ENCODE measurements at places on chromosomes 3 and 15.

- peak; percentile 31 for DNase-seq
Observed at GRCh38 chr15:80367094-80367493, 37.1 kb upstream of the ARNT2 start.

- no peak for DNase-seq
Observed at GRCh38 chr3:11434563-11435096, 162.4 kb downstream of the ATG7 start.

DNA sequence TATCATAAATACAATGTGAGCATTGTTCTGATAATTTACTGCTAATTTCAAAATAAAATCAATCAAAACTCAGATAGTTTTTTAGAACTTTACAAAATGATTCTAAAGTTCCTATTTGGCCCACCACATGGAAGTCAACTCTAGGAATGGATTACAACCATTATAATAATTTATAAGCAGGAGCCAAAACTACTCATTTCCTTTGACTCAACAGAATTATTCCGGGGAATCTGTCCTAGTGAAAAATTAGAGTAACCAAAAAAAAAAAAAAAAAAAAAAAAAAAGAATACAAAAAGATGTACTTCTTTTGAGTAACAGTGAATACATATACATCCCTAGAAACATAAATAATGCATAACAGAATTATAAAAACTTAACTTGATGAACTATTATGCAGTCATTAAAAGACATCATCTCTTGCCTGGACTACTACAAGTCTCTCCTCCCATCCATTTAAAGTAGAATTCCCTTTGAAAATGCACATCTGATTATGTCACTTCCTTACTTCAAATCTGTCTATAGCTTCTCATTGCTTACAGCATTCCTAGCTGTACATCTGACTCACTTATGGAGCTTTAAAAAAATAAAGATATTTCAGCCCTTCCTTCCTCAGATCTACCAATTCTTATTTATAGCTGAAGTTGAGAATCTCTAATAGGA lies 43.4 kb downstream of the HDGFL3 start:
- no peak for DNase-seq

DNA sequence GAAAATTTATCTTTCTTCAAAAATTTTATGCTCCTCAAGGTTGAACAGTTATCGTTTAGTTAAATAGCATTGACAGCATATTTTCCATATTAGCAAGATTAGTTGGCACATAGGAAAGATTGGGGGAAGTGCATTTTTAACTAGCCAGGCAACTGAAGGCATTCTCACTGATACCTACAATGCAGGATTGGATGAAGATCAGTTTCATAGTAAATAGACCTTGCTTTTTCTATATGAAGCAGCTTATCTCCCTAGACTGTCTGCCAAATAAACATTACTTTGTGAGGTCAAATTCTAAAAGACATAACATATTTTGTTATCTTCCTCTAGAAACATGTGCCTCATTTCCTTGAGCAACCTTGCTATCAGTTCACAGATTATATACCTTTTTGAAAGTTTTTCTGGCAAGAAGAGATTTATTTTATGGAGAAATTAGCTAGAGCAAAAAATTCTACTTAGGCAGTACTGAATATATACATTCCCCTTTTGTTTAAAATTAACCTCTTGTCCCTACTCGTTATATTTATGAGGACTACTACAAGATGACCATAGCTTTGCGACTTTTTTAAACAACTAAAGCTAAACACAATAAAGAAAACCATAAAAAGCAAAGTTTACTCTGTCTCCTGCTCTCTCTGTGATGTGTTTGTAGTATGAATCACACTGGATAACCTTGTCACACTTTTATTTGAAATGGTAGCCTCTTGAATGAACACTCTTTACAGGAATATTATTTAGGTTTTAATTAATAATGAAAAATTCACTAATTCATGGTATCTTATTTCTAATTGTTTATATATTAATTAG lies 654.9 kb upstream of the TBL1XR1 start:
- no peak for DNase-seq

DNA sequence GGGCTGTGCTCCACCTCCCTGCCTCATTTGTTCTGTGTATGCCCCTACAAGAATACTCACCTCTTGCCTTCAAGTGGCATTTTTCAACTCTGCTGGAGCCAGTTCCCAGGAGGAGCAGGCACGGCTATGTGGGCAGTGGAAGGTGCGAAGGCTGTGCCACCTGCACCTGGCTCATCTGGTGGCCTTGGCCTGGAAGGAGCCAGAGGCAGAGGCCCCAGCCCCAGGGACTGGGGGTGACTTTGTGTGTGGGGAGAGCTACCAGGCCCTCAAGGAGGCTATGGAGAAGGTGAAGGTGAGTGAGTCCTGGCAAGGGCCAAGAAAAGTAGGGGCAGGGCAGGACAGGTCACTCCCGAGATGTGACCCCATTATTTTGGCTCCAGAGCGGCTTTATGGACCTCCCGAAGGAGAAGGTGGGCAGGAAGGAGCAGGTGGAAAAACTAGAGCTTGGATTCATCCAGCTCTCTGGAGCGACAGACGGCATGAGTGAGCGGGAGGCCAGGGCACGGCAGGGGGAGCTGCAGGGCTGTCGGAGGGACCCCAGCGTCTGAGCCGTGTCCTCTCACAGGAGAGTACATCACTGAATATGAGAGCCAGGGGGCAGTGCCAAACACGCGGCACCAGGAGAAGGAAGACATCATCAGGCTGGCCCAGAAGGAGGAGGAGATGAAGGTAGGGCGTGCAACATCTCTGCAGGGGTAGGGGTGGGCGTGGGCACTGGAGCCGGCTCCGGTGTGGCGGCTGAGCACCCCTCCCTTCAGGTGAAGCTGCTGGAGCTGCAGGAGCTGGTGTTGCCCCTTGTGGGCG lies 57.3 kb upstream of the UBE2Q2 start:
- DNase-seq, result no peak

DNA sequence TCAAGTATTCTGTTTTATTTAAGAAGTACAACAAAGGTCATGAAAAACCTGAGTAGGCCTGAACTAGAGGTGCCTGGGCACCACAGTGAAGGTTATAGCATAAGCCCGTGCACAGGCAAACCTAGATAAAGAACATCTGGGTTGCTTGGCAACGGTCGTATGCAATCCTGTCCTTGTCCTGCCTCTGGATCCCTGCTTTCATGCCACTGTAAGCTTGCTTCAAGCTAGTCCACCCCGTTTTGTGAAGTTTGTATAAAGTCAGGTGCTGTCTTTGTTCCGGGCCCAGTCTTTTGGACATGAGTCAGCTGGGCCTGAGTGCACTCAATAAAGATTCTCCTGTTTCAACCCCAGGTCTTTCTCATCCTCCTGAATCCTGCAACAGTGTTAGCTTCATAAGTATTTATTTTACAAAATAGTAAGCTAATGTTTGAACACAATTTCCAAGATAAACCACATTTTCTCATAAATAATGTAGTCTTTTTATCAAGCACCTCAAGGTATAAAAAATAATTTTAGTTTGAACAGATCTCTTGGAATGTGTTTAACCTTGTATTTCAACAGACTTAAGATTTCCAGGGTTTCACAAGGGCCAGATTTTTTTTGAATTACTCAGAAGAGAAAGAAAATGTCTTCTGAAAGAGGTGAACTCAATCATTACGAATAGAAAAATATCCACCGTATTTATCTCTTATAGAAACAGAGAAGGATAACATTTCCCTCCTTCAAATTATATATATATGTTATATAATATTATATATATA lies 14.3 kb upstream of the SLC9C1 start:
- no peak for DNase-seq

DNA sequence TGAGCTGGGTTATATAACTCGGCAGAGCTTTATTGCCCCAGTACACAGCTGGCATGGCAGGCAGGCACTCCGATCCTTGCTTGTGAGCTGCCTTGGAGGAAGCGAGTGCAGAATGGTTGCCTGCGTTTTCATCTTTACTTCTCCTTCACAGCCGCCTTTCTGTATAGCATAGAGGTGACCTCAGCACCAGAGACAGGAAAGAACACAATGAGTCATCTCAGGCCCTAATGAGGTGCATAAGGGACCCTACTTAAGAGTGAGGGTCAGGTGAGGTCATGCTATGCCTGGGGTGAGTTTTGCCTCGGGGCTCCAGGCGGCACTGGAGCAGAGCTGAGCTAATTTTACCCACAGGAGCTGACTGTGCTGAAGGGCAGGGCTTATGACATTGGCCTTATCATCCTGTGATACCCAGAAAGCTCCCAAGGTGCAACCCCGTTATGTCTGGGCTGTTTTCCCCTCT lies 43.5 kb downstream of the LPP start:
- DNase-seq, result no peak

GRCh38 chr3:29557186-29557585 lies 276.3 kb downstream of the RBMS3 start:
- DNase-seq, result no peak

- no peak for DNase-seq
Observed at GRCh38 chr3:12347301-12347700, 58.4 kb downstream of the PPARG start.

- DNase-seq, result no peak
Observed at GRCh38 chr15:40787344-40787841, 17.6 kb downstream of the C15orf62 start.

DNA sequence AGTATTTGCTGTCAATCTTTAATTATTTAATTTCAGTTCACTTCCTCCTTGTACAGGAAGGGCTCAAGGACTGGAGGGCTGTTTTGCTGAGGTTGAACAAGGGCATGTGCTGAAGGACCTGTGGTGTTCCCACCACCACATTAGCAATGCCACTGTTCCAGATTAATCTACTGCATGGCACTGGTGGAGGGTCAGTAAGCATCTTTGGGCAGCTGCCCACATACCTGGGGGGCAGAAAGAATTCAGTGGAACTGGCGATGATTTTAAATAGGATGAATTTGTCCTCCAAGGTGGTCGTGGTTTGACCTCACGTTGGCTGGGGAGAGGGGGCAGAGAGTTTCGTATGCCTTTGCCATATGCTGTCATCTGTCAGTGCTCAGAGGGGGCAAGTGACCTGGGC lies 244.8 kb downstream of the TLE3 start:
- DNase-seq, result no peak

- DNase-seq, result no peak
Observed at GRCh38 chr3:195587406-195587805, 3.7 kb upstream of the APOD start.

GRCh38 chr15:35580606-35581005 lies 34.6 kb upstream of the DPH6 start:
- DNase-seq, result no peak

- DNase-seq, result no peak
Observed at GRCh38 chr3:35422836-35423601, 216.3 kb upstream of the ARPP21 start.

DNA sequence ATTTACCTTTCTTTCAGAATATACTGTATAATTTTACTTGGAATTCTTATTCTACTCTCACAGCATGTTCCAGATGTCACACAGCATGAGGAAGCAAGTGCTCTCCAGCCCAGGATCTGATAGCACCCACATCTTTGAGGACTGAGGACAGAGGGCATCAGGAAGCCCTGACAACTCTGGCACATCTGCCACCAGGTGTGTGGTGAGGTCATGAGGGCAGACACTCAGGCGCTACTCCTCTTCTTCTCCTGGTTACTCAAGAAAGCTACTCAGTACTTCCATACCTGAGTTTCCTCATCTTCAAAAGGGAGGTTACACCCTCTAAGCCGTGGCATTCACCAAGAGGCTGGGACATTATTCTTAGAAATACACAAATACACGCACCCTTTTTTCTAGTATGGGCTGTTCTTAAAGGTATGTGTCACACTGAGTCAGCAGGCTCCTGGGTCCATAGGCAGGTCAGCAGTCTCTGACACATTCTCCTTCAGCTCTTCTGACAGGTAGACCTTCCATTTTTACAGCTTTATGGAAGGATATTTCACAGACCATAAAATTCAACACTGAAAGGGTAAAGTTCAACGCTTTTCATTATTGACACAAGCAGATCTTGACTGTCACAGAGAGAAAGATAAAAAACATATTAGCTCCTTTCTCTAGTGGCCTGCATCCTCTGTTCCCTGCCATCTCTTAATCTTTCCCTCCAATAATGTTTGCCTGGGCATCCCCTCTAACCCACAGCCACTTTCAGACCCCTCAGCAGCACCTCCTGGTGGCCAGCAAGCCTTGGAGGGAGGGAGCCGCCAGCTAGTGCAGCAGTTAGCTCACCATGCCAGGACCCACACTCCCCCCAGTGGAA lies 103.2 kb upstream of the TJP1 start:
- DNase-seq, result peak; percentile 60

DNA sequence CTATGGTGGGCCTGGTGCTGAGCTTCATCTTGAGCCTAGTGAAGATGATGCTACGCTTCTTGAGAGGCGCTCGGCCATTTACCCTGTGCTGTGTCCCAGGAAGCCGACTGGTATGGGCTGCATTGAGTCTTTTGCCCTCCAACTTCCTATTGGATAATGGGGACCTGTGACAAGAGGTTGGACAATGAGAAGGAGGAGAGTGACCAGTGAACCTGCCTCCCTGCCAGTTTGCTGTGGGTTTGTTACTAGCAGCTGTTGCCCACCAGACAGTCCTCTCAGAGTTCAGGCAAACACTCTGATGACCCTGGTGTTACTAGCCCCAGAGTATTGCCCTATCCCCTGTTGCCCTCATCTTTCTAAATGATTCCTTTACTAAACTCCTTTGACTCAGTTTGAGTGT lies 99.6 kb upstream of the PFN2 start:
- DNase-seq, result no peak

DNA sequence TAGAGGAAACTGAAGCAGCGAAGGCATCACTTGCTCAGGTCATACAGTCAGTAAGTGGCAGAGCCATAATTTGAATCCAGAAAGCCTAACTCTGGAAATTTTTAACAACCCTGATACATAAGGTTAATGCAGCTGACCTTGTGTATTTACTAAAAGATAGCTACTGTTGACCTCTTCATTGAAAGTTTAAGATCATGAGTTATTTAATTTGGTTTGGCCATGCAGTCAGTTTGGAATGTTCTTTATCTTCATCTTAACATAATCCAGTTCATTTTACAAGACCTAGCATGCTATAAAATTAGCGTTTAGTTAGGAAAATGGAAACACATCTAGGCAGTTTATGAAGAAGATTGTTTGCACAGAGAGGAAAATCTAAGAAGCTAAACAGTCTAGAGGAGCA lies 240.9 kb downstream of the RBMS3 start:
- no peak for DNase-seq

GRCh38 chr3:46854555-46854991 lies 8.7 kb downstream of the MYL3 start:
- no peak for DNase-seq

DNA sequence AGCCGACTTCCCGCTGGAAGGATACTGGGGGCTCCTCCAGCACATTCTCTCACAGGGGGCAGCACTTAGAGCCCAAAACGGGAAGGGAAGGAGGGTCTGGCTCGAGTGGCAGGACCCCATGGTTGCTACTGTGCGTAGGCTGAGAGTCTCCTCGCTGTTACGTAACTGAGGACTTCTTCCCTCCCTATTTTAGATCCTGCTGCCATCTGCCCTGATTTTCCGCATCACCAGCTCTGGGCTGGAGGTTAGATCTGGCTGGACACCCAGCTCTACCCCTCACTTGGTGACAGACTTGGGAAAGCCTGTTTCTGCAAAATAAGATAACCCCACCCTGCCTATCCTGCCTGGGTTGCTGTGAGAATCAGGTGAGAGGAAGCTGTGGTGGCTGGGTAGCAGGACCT lies 47.7 kb downstream of the BDH1 start:
- no peak for DNase-seq

DNA sequence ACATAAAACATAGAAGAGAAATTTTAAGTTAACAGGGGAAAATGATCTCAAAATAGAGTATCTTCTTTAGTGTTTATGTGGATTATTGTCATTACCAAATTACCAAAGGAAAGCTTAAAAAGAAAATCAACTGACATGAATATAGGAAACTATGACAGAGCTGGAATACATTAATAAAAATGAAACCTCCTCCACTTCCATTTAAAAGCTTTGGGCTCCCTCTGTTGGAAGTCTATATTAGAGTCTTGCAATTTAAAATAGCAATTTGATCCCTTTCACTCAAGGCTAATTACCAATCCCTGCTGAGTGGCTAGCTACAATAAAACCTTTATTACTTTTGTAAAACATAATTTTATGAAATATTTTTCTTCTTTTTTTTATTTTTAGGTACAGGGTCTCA lies 61.4 kb upstream of the IMPG2 start:
- no peak for DNase-seq
